ENCODE measurements at places on chromosomes 1 and 21.
A peak's percentile ranks its signal among the peaks of the same experiment; 100 is the strongest.

GRCh38 chr1:89842567-89843272 lies 21.9 kb downstream of the LRRC8D start:
- DNase-seq: no peak

DNA sequence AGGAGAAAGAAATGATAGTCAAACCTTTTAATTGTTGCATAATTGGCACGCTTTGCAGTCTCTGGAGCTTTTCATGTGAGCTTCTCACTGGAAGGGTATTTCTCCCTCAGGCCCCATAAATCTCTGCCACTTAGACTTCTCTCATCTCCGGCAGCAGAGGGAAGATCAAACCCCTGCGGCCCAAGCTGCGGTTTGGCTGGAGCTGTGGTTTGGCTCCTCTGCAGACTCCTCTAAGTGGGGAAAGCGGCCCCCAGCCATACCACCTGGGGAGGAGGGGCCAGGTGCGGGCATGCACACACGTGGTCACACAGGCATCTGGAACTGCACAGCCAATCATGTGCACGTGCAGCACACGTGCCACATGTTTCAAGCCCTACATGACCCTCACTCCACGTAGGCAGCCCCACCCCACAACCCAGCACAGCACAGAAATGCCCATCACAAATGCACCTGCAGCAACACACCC lies 58.3 kb downstream of the UBE2T start:
- DNase-seq: peak; percentile 85

DNA sequence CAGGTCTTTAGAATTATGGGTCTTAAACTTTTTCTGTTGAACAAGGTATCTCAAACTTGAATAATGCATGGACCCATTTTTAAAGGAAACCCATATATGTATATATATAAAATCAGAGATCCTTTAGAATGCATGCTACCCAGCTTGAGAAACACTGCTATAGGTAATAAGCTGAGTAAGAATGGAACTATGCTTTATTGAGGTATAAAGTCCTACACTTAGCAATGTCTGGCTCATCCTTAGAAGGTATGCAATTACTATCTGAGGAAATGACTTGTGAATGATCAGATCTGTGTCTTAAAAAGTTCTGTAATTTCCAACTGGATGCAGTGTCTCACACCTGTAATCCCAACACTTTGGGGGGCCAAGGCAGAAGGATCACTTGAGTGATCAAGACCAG lies 11.2 kb downstream of the TRAF3IP3 start:
- no peak for DNase-seq

GRCh38 chr1:51956528-51957509 lies 33.7 kb downstream of the RAB3B start:
- peak; percentile 28 for DNase-seq

DNA sequence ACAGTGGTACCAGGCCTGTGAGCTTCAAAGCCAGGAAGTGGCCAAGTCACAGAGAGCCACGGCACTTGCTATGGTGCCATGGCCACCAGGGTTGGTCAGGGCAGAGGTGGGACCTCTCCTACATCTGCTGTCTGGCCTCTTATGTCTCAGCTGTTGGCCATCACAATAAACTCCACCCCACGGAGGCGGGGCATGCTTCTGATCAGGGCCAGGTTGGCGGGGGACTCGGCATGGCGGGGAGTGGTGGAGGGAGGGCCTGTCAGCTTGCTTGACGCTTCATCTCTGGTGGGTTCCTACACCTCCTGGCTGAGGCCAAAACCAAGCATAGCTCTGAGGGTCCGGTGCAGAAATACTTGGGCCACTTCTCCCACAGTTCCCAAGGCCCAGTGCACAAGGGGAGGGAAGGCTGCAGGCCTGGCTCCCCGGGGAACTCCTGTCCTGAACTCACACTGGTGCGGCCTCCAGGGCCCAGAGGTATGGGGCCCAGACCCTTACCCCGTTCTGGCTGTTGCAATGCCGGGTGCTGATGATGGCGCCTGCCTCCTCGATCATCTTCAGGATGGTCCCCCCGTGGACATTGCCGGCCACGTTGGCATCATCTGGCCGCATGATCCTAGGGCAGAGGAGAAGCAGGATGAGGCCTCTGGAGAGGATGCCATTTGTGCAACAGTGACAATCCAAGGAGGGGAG lies 44.2 kb downstream of the ACOT7 start:
- DNase-seq: no peak

GRCh38 chr1:114100148-114100547 lies 53.5 kb downstream of the SYT6 start:
- no peak for DNase-seq

DNA sequence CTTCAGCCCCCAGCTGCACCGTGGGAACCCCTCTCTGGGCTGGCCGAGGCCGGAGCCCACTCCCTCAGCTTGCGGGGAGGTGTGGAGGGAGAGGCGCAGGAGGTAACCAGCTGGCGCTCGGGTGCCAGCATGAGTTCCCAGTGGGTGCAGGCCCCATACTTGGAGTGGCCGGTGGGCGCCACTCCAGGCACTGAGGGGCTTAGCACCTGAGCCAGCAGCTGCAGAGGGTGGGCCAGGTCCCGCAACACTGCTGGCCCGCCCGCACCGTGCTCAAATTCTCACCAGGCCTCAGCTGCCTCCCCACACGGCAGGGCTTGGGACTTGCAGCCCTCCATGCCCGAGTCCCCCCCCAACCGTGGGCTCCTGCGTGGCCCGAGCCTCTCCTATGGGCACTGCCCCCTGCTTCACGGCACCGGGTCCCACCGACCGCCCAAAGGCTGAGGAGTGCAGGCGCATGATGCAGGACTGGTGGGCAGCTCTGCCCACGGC lies 47.2 kb downstream of the LRRC53 start:
- no peak for DNase-seq
